Fibroblast of gingiva (primary cell): ENCODE measurements at places on chromosomes 1 and 21.

DNA sequence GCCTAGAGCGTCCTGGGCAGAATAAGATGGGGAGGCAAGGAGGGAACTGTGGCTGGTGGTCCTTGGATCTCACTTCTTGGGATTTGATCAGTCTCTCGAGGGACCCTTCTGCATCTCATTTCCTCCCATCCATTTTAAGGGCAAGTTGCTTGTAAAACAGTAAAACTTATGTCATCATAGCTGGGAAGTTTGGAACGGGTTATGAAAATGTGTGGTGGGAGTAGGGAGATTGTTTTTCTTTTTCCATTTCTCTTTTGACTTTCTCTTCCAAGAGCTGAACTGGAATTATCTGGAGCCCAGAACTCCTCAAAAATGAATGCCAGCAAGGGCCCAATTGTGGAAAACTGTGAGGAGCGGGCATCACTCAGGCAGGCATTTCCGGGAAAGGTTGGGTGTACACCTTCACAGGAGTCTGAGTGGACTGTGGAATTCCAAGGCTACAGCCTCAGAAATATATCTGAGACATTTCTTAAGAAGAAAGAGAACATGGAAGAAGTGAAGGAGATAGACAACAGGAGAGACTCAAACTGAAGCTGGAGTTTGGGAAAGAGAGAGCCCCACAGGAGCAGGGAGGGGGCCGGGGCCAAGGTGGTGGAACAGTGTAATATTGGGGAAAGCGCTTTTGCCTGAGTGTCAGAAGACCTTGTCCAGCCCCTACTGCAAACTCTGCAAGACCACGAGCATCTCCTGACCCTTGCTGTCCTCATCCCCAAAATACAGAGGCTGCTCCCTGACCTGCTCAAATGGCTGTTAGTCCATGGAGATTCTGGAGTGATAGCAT, 185.1 kb downstream of the FOXD2 start:
- no peak for DNase-seq

DNA sequence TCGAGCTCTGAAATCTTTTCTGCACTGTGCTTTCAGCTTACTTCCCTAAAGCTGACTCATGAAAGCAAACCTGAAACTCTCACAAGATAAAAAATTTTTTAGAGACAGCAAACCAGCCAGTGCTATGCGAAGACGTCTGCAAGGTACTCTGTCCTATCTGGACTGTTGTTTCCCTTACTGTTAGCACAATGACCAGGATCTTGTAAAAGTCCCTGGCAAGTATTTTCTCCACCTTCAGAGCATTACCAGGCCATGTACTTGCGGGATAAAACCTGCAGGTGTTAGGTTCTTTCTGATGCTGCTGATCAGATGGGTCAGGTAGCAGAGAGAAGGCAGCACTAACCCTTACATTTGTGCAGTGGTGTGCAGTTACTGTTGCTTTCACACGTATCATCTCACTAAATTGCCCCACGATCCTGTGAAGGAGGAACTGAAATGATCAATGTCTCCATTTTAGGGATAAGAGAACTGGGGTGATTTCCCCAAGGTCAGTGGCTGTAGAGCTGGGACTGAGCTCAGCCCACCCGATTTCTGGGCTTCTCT, 56.6 kb downstream of the PLXNA2 start:
- no peak for DNase-seq

DNA sequence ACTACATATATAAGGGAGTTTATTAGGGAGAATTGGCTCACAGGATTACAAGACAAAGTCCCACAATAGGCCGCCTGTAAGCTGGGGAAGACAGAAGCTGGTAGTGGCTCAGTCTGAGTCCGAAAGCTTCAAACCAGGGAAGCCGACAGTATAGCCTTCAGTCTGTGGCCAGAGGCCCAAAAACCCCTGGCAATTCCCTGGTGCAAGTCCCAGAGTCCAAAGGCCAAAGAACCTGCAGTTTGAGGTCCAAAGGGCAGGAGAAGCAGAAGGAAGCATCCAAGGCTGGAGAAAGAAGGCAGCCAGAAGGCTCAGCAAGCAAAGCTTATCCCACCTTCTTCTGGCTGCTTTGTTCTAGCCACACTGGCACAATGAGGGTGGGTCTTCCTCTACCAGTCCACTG, 13.9 kb downstream of the TTLL7 start:
- DNase-seq = no peak

DNA sequence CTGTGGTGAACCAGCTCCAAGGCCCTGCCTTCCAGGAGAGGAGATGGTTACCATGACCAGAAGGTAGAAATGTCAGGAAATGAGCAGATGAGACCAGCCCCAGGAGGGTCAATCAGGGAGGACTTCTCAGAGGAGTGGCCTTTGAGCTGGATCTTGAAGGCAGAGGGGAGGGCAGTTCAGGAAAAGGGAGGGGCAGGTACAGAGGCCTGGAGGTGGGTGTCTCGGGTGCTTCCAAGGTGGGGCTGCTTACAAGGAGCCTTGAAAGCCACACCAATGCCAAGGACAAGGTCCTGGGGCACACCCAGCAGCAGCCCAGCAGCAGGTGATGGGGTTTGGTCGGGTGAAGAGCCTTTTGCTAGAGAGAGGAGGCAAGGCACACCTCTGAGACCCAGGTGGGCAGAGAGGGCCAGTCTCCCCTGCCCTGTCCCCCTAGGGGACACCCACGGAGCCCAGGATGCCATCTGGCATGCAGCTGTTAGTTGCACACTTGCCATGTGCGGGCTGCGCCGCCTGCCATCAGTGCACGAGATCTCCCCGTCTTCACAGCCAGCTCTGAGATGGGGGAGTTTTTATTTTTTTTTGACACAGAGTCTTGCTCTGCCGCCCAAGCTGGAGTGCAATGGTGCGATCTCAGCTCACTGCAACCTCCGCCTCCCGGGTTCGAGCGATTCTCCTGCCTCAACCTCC, 18.5 kb downstream of the SLC66A1 start:
- DNase-seq = no peak

DNA sequence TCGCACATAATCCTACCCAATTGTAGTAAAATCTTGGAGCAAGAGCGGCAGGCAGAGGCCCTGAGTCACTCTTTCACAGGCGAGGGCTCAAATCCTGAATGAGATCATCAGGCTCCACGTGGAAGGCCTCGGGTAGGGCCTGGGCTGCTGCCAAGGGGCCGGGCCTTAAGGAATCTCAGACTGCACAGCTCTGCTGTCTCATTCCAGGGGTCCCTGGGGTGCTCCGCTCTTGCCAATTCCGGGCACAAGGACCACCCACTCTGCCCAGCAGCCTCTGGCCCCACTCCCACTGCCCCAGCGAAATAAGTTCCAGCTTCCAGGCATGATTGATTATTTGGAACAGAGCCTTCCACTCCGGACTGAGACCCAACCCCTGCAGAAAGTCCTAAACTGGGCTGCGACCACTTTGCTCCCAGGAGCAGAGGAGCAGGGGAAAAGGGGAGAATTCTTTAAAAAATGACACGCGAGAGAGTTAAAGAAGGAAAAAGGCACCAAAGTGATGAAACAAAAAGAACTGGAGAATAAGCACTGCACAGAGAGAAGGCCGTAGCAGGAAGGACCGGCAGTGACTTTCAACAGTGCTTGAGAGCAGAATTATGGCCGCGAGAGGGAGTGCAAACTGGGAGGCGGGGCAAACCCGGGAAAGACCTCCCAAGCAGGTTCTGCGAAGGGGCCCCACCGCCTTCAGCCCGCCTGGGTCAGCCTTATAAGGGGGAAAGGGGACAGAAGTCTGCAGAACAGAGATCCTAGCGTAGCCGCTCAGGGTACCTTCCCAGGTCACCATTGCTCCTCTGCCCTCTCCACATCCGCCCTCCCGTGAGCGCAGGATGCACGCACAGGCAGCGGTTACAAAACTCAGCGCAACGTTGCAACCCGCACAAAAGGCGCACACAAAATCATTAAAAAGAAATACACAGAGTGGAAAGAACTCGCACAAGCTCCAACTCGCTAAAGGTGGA, 2.0 kb downstream of the ADAMTS1 start:
- peak; percentile 97 for DNase-seq

- no peak for DNase-seq
Measured at GRCh38 chr1:33056426-33056825, 19.7 kb upstream of the AK2 start.

- DNase-seq = peak; percentile 44
Measured at GRCh38 chr1:46539972-46540371, 11.5 kb downstream of the KNCN start.
